Caco-2 (cell line): ENCODE measurements at places on chromosomes 12 and 14. TPM values are rescaled to one million over a fixed set of nuclear protein-coding genes. Genes with fewer than 3 reads are reported as not detected.
A peak's percentile ranks its signal among the peaks of the same experiment; 100 is the strongest.

- DNase-seq = peak; percentile 83
Observed at GRCh38 chr14:75307700-75308379, 29.2 kb downstream of the FOS start.

DNA sequence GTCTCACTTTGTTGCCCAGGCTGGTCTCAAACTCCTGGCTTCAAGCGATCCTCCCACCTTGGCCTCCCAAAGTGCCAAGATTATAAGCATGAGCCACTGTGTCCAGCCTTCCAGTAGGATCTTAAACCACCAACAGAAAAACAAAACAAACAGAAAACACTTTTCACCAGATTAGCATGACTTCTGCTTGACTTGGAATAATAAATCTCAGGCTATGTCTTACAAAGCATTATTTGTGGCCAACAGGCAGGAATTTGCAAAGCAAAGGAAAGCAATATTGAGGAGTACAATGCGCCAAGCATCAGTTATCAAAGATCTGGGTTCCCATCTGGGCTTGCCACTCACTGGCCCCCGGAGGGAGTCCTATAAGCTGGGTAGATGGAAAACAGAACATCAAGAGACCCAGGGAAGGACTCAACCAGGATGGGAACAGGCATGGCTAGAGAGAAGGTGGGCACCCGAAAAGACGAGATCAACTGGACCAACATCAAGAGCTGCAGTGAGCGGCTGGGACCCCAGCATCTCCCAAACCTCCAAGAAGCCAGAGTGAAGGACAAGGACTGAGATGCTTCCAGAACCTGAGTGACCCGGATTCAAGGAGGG lies 101.2 kb downstream of the TMEM30B start:
- no peak for DNase-seq

- DNase-seq = no peak
Observed at GRCh38 chr12:68539615-68539952, 71.1 kb upstream of the RAP1B start.

- DNase-seq = no peak
Observed at GRCh38 chr12:109711596-109712461, 1.8 kb upstream of the FAM222A start.

GRCh38 chr12:56153678-56154065 lies 1.3 kb downstream of the MYL6B start:
- DNase-seq = no peak

DNA sequence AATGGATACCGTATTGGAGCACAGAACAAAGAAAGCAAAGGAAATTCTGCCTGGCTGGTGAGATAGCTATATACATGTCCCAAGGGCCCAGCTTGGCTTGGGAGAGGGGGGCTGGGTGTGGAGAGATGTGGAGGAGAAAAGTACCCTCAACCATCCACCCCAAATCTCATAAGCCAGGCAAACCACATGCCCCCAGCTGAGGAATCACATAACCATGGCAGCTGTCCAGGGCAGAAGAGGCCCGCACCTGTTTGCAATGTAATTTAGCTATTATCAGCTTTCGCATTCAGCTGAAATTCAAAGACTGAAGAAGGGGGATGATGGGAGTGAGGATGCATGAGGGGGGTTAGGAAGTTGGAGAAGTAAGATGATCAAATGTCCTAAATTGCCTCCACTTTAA lies 196.1 kb downstream of the TBX5 start:
- DNase-seq = no peak

DNA sequence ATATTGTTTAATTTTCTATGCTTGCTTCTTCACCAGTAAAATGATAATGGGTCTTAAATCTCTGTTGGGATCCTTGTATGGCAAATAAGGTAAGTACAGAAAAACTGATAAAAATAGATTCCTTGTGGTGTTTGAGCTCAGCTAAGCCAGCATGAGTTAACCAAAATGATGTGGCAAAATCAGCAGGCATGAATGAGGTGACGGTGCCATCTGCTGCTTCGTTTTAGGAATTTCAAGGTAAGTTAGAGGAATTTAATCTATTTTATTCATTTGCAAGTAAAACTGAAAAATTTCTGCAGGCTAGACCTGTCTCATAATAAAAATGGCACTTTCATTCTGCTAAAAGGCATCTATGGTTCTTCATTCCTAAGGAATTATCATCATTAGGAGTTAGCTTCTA lies 10.0 kb upstream of the CLEC7A start:
- no peak for DNase-seq

- no peak for DNase-seq
Observed at GRCh38 chr12:51362747-51363342, 16.4 kb upstream of the CELA1 start.

GRCh38 chr14:31749275-31749674 lies 188.1 kb downstream of the NUBPL start:
- no peak for DNase-seq

DNA sequence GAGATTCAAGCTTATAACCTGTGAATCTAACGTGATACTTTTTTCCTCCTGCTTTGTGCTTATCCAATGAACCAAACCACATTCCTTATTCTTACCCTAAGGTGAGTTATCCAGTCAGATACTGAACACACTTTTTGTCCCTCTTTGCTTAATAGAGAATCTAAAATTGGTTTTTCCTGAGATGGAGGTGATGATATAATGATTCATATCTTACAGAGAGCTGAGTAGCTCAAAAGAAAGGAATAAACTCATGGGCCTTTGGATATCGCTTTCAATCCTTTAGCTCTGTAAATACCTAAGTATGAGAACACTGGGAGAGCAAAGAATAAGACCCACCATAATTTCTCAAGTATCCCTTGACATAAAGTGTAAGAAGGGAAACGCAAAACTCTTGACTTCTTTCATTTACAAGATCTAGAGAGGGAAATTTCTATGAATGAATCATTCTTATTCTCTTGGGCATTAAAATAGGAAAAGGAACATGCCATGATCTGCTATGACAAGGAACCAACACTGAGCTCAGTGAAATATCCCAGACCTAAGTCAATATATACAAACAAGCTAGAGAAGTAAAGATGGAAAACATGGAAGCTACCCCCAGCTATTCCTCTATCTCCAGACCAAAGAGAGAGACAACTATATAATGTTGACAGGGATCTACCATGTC lies 81.8 kb upstream of the STAC3 start:
- DNase-seq = no peak

DNA sequence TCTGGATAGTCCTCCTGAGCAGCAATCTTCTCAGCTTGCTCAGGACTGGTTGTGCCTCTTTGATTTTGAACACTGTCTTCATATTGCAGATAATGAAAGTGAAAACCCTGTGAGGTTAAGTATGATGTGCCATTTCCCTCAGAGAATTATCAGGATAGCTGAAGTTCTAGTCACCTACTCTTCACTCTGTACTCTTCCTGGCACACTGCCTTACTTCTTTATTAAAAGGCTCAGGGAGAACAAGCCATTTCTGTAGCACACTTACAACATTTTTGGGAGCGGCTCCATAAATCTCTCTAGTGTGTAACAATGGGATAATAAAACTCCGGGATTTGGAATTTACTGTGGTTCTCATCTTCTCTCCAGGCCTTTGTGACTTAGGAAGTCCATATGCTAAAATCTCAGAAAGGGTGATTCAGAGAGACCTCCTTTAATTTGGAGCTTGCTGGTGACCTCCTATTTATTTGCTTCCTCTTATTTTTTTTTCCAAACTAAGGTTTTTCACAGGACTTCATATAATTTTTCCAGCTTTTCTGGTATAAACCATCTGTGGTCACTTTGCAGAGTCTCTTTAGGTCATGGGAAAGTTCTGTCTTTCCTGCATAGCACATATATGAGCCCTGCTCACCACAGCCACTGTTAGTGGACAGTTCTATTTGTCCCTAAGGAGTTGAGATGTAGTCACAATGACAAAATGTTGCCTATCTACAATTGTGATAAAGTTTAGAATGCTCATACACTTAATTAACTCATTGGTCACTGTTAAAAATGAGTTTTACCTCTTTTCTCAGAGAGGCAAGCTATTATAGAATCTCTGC lies 53.5 kb upstream of the LDHB start:
- DNase-seq = no peak

GRCh38 chr12:11601647-11602046 lies 47.8 kb upstream of the ETV6 start:
- DNase-seq = no peak

DNA sequence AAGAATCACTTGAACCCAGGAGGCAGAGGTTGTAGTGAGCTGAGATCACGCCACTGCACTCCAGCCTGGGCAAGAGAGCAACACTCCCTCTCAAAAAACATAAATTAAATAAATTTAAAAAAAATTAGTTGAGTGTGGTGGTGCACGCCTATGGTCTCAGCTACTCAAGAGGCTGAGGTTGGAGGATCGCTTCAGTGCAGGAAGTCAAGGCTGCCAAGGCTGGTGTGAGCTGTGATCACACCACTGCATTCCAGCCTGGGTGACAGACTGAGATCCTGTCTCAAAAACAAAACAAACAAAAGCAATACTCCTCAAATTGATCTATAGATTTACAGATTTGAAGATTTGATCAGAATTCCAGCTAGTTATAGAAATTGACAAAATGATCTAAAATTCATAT lies 92.7 kb upstream of the RESF1 start:
- no peak for DNase-seq

- DNase-seq = no peak
Observed at GRCh38 chr14:73695997-73696396, 18.2 kb downstream of the PNMA1 start.

DNA sequence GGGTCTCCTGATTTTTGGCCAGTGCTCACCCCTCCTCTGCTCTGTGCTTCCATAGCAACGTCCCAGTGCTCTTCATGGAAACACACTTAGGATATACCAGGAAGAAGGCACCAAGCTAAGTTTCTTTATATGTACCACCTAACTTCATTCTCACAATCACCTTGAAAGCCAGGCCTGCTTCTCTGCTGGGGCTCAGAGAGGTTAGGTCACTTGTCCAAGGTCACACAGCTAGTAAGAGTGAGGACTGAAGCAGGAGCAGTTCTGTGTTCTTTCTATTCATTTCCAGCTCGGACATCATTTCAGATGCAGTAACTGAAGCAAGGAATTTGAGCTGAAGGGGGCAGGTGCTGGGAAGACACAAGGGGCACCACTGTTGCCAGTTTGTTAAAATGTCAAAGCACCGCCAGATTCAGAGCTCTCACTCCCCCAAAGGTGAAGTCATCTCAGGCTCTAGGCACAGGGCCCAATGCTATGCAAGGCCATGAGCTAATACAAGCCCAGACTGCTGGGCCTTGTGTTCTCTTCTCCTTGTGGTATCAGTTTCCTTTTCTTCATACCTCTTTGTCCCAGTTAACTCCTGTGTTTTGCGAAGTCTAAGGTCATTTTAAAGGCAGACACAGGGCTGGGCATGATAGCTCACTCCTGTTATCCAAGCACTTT lies 19.7 kb upstream of the YY1 start:
- DNase-seq = no peak

DNA sequence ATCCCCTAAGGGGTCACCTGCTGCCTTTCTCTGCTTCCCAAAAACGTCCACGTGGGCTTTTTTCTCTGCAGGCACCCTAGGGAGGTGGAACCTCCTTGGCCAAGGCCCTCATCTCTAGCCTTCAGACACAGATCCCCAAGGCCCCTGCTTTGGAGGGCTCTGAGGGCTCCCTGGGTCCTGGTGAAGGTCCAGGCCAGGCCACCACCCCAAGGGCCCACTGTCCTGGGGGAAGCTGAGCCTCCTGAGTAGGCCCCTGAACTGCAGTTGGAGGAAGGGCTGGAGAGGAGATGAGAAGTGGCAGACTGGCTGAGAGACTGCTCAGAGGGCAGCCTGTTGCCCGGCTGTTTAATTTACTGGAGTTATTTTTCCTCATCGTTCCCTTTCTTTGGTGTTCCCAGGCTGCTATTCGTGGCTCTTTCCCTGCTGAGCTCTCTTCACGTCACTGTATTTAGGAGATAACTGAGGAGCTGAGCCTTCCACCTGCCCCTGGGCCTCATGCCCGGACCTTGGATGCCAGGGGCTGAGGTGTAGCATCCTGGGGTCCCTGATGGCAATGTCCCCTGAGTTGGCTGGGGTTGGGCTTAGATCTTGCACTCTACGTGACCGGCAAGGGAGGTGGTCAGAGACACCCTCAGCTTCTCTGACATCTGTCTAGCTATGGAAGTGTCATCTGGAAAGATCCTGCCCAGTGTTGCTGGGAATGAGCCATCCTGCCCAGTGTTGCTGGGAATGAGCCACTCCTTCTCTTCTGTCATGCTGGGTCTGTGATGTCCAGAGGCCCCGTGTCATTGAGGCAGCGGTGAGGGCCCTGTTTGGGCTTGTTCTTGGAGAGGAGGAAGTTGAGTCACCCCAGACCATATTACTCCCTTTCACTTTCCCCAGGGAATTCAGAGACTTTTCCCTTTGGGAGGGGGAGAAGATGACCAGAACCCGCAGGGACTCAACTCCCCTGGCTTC lies 139.8 kb downstream of the TSPAN9 start:
- DNase-seq = no peak

GRCh38 chr12:126160912-126161311 lies 1095.7 kb downstream of the AACS start:
- no peak for DNase-seq

DNA sequence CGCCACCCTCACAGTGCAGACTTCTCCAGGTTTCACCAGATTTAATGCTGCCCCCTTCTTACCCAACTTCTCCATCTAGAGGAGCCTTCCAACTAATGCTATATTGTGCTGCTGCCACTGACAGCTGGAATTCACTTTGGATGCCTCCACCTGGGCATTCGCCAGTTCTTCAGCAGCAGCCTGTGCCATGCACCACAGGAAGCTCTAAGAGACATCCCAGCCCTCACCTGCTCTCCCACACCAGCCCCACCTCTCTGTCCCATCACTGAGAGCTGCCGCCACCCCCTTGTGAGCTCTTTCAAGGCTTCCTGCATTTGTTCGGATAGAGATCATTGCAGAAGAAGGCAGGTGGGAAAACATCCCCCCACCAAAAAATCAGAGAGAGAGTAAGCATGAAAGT lies 4.6 kb upstream of the KRT2 start:
- no peak for DNase-seq

- DNase-seq = no peak
Observed at GRCh38 chr14:55610713-55611370, 30.8 kb downstream of the KTN1 start.

- DNase-seq = no peak
Observed at GRCh38 chr14:104145826-104146601, 7.6 kb downstream of the KIF26A start.

DNA sequence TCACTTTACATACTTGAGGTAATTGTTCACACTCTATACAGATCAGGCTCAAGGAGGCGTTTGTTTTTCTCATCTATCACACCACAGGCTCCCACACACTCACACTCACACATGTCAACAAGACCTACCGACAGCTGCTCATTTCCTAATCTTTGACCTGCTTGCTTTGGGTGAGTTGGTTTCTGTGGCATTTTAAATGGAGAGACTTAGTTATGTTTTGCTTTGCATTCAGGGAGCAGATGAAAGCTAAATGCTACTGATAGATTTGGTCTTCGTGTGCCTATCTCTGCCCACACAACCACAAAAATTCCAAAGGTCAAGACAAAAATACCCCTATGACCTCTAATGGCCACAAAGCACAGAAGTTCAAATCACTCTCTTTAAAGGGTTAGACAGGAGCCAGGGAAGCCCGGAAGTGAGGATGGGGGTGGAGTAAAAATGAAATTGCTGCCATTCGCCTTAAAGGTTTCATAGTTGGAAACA lies 203.5 kb upstream of the G2E3 start:
- peak; percentile 13 for DNase-seq

Gene PLEKHA5
- 69.1 and 79.2 TPM in 2 replicates for total RNA-seq

Gene SLCO1B1
- total RNA-seq = 0.18 and 0.51 TPM in 2 replicates

Gene SRRM4
- not detected in 2 replicates for total RNA-seq

Gene LRCOL1
- not detected in 2 replicates for total RNA-seq

Gene NANOG
- not detected in 2 replicates for total RNA-seq

Gene ABCB9
- total RNA-seq = 6.7 and 8.1 TPM in 2 replicates

Gene SMCO3
- not detected in 2 replicates for total RNA-seq

Gene PPP2R5C
- 86.8 and 97.5 TPM in 2 replicates for total RNA-seq

Gene DNAI7
- 0.66 and 0.67 TPM in 2 replicates for total RNA-seq

Gene RERG
- total RNA-seq = 0.37 TPM in 1 of 2 replicates, not detected in the other

Gene KERA
- total RNA-seq = not detected in 2 replicates

Gene CIDEB
- 3.5 and 7.2 TPM in 2 replicates for total RNA-seq

Gene OR10P1
- total RNA-seq = not detected in 2 replicates

Gene DIO2
- total RNA-seq = 3.4 and 4.9 TPM in 2 replicates
